ENCODE measurements at places on chromosomes 3 and 15. TPM values are rescaled to one million over a fixed set of nuclear protein-coding genes. Genes with fewer than 3 reads are reported as not detected.

MYRIP gene
- total RNA-seq, result 10.1 TPM

DPPA4 gene
- total RNA-seq, result not detected

NXPE3 gene
- 6.4 TPM for total RNA-seq

NFKBIZ gene
- 31.9 TPM for total RNA-seq

KIF7 gene
- 1.2 TPM for total RNA-seq

WDR72 gene
- total RNA-seq, result not detected

CCR3 gene
- total RNA-seq, result not detected

TMEM40 gene
- total RNA-seq, result not detected

PHC3 gene
- total RNA-seq, result 18.0 TPM

ATP13A5 gene
- total RNA-seq, result not detected

ITIH3 gene
- total RNA-seq, result 0.98 TPM

CCDC33 gene
- not detected for total RNA-seq

ROPN1B gene
- not detected for total RNA-seq

Measured in dermis lymphatic vessel endothelial cell (primary cell).